ENCODE measurements at places on chromosomes 2 and 18.
A peak's percentile ranks its signal among the peaks of the same experiment; 100 is the strongest.

DNA sequence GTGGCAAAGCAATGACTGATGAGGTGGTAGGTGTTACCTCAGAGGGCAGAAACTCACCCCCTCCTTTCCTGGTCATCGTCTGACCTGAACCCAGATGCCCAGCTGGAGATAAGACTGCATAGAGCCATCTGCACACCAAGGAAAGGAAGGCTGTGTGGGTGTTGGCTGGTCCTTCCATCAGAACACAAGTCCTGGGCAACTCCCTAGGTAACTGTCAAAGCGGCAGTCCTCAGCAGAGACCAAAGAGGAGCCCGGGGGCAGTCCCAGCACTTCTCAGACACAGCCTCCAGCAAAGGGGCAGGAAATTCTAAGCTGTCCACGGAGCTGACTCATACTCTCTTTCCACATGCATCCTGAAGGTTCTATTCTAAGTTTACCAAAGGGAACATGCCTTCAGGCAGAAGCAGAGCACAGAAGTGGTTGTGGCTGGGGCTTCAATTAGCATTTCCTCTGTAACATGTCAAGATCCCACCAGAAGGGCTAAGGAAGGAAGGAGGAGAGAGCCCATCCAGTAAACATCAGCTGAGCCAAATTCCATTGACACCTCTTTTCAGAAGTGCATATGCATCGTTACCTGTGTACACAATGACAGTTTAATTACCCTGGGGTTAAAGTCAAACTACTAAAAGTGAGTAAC, 54.7 kb downstream of the SPRED2 start:
- peak; percentile 77 for DNase-seq

- DNase-seq, result no peak
Measured at GRCh38 chr2:20961858-20962257, 82.0 kb downstream of the APOB start.

DNA sequence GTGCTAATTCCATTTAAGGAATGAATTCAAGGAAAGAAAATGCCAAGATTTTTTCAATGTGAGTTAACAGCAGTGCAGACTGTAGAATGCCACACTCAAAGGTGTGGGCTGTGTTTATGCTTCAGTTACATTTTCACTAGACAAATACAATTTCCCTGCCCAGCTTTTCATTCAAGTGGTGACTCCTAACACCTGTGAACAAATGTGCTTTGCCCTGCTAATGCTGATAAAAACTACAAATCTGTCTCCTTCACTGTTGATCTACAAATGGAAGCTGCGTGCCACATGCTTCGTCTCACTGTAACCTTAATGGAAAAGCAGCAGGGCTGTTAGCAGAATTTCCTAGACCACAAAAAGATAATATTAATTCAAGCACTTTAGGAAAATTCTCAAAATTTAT, 19.8 kb upstream of the TCF4 start:
- no peak for DNase-seq

GRCh38 chr2:96798733-96799622, 17.1 kb upstream of the CNNM3 start:
- no peak for DNase-seq

DNA sequence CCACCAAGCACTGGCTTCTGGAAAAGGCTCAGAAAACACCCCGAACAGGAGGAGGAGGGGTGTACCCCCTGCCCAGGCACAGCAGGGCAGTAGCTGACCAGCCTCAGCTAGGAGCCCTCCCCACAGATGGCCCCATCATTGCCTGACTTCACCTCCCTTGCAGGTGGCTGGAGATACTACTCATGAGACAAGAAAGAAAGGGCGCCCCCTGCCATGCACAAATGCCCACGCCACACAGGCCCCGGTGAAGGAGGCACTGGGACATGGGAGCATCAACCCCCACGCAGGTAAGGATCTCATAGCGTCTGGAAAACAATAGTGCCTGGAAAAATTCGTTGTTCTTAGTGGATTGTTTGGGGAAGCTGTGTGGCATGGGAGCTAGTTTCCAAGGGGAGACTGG, 240.6 kb downstream of the TFCP2L1 start:
- no peak for DNase-seq

All from fibroblast of mammary gland (primary cell).